ENCODE measurements at places on chromosomes 6 and 20.

GRCh38 chr6:36266913-36267644 lies 2.8 kb upstream of the PNPLA1 start:
- no peak for DNase-seq

GRCh38 chr20:33732166-33732970 lies 572 bp downstream of the ZNF341 start:
- peak; percentile 96 for DNase-seq

GRCh38 chr6:42363926-42364849 lies 87.5 kb downstream of the TRERF1 start:
- no peak for DNase-seq

DNA sequence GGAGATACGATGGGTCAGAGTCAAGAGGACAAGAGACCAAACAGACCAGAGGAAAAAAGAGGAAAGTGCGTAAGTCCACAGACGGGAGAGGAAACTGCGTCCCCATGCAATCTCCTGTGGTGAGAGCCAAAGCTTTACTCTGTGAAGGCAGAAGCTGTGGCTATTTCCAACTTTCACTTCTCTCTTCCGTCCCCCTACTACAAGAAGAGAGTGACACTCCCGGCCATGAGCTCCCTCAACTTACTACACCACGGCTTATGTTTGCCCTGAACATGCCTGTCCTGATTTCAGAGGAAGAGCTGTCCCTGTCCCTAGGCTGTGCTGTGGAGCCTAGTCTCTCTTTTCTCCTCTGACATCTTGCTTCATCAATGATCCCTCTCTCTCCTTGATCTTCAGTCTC lies 11.5 kb upstream of the SSR1 start:
- DNase-seq, result no peak

GRCh38 chr6:33075568-33076405 lies at the start of gene HLA-DPB1:
HLA-DPB1 (plus strand) TSS chr6:33075990; CDS start chr6:33076042, 52 bp downstream.
- DNase-seq, result no peak

- no peak for DNase-seq
Measured at GRCh38 chr6:44660561-44661220, 273.2 kb downstream of the CDC5L start.

- DNase-seq, result no peak
Measured at GRCh38 chr6:125843593-125843992, 52.8 kb downstream of the NCOA7 start.

GRCh38 chr6:129767776-129768485 lies 58.0 kb upstream of the ARHGAP18 start:
- DNase-seq, result no peak

DNA sequence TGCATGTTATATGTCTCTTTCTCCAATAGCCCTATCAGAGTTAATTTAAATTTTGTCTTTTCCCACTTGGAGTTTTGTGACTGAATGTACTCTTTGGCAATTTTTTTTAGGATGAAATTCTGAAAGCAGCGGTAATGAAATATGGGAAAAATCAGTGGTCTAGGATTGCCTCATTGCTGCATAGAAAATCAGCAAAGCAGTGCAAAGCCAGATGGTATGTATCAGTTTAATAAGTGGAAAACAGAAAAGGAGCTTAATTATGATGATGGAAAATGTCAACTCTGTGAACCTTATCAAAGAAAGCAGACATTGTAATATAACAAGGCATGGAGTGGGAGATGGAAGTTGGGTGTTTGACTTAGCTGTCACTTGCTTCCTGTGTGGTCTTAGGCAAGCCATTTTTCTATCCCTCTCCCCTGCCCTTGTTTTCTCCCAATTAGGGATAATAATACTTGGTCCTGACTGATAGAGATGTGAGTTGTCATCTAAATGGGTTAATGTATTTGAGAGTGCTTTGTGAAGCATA lies 2.7 kb downstream of the CDC5L start:
- DNase-seq, result no peak

DNA sequence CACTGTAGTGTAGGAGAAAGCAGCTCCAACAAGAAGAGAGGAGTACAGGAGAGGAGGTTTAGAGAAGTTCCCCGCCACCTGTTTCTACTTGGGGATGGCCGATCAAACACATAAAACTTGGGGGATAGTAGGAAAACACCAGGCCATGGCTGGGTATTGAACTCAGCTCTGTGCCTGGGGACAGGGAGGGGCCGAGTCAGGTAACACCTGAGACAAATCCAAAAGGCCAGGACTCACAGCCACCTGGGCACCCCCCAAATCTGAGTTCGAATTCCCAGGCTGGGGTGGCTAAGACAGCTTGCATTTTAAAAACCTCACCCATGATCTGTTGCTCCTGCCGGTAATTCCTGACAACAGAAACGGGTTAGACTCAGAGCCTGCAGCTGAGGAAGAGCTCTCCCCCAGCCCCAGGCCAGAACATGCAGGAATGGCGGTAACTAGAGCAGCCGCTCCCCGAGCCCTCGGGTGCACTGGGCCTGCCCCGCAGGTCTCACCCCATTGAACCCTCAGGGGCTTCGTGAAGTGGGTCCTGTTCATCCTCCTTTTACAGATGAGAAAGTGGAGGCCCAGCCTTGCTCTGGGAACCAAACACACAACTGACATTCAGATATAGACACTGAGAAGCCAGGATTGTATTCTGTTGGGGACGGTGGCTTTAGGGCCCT lies 61.0 kb downstream of the TCP11 start:
- DNase-seq, result no peak

- no peak for DNase-seq
Measured at GRCh38 chr6:82711105-82711827, 347.6 kb downstream of the TPBG start.

- no peak for DNase-seq
Measured at GRCh38 chr6:40411881-40412280, 175.3 kb downstream of the LRFN2 start.

- peak; percentile 76 for DNase-seq
Measured at GRCh38 chr20:458776-459175, 3.6 kb downstream of the TBC1D20 start.

GRCh38 chr20:41510224-41510623 lies 108.0 kb downstream of the CHD6 start:
- DNase-seq, result no peak

- DNase-seq, result no peak
Measured at GRCh38 chr6:46016063-46016608, 476 bp upstream of the CLIC5 start.

DNA sequence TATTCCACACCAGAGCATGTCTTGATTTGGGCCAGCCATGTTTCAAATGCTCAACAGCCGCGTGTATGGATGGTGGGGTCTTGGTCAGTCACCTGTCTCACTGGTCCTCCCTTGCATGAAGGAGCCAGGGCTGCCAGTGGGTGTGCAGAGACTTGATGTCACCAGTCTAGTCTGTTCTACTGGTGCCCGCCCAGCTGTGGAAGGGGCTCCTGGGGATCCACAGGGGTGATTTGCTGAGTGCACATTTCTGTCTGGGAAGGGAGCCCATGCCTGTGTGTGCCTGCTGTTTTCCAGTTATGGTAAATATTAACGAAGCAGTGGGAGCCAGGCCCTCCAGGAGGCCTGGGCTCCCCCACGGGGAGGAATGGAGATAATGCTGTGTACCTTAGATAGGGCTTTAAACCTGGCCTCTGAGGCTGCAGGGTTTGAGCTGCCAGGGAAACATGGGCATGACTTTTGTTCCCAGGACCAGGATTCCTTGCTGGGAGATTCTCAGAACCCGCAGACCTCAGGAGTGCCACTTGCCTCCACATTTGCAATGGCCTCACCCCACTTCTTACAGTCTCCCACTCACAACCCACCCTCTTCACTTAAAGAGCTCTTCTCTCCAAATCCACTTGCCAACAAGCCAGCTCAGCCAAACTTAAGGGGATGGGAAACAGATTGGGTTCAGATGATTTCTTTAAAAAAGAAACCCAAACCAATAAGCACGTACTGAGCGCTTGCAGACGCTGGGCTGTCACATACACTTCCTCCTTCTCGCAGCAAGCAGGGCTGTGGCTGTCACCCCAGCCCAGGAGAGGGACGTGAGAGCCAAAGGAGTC lies 54.1 kb downstream of the VEGFA start:
- DNase-seq, result no peak

DNA sequence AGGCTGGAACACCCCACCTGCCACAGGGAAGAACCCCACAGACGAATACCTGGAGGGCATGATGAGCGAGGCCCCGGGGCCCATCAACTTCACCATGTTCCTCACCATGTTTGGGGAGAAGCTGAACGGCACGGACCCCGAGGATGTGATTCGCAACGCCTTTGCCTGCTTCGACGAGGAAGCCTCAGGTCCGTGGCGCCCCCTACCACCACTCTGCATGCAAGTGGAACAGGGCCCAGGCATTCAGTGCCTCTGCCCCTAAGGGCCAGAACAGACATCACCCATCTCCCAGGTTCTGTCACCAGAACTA lies 6.6 kb downstream of the MYL9 start:
- no peak for DNase-seq

DNA sequence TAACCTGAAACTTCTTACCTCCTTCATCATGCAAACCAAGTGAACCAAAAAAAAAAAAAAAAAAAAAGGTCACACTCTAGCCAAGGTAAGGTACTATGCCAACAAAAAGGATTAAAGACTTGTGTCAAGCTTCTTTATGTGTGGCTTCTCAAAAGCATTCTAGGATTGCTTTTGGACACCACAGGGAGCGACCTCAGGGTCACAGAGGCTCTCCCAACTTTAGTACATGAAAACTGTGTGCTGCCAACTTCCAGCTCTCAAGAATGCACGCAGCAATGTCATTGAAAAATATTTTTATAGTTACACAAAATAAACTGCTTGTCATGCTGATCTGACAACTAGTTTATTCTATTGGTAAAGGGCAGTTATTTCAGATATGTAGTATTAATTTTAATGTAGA lies 243.8 kb downstream of the PLCB1 start:
- no peak for DNase-seq

GRCh38 chr6:17771609-17772008 lies 64.9 kb upstream of the NUP153 start:
- no peak for DNase-seq

DNA sequence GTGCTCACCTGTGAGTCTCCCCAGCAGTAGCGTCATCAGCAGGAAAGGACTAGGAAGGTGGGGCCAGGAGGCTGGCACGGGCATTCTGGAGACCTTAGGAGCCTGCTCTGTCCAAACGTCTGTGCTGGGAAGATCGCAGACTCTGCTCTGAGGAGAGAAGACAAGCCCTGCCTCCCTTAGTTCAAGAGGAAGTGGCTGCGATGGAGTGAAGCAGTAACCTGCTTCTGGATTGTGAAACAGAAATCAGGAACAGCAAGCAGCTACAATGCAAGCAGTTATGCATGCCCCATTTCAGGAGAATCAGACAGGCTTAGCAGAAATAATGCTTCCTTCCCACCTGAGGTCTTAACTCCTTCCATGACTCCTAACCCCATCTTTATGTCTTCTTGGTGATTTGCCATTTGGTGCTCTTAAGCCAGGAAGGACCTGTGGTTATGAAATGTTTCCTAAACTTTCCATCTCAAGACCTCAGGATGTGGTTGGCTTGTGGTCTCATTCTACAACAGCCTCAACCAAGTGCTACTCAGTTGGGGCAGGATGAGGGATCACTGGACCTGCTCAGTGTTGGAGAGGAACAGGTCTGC lies at the start of gene SIRPB1:
TSS of gene SIRPB1 (minus strand) at position 149 of the 584 bp plus-strand sequence. CDS start at position 84, 65 bp downstream.
- no peak for DNase-seq

DNA sequence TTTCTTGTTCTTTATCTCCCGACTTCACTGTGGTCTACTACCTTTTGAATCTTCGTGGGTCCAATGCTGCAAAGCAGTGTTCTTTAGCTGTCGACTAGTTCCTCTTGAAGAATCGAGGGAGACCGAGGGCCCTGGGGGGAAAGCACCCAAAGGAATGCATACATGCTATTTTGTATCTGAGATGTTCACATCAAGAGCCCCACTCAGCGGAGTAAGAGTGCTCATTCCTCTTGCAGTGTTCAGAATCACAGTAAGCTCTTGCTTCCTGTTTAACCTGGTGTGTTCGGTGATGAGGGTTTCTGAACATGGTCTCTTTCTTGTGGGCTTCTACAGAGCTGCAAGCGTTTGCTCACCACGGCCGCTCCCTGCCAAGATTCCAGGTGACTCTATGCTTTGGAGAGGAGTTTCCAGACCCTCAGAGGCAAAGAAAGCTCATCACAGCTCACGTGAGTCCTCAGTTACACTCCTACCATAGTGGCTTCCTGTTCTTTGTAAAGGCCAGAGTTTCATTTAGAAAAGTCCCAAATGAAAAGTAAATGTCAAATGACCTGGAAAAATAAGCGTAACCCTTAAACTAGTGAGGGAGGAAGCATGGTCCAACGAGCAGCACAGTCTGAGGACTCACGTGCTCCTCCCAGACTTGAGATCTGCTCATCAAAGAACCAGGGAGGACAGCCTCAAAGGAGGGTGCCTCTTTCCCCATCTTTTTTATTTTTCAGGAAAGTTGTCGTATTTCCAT lies 13.3 kb downstream of the IRF4 start:
- no peak for DNase-seq

- DNase-seq, result no peak
Measured at GRCh38 chr6:121235386-121235785, 98.9 kb downstream of the TBC1D32 start.

GRCh38 chr6:9200712-9201111 lies 765.4 kb upstream of the SLC35B3 start:
- no peak for DNase-seq

- no peak for DNase-seq
Measured at GRCh38 chr6:139402876-139403386, 28.5 kb upstream of the CITED2 start.

- no peak for DNase-seq
Measured at GRCh38 chr6:17933716-17934115, 53.7 kb downstream of the KIF13A start.

GRCh38 chr20:14498772-14499171 lies 161.4 kb upstream of the FLRT3 start:
- DNase-seq, result peak; percentile 89

DNA sequence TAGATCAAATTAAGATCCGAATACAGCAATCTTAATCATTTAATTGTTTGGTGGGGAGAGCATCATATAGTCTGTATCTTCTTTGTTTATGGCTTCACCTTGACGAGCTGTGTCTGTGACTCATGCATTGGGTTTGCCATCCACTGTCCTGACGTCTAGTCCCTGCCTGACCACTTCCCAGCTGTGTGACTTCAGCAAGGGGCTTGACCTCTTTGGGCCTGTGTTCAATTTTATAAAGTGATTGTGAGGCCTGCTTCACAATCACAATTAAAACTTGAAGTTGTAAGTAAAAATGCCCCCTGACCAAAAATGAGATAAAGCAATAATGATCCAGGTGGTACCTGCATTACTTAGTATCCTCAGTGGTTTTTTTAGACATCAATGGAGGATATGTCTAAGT lies 209.2 kb downstream of the ZNF217 start:
- DNase-seq, result no peak

GRCh38 chr6:73664701-73665100 lies 10.9 kb upstream of the SLC17A5 start:
- no peak for DNase-seq

DNA sequence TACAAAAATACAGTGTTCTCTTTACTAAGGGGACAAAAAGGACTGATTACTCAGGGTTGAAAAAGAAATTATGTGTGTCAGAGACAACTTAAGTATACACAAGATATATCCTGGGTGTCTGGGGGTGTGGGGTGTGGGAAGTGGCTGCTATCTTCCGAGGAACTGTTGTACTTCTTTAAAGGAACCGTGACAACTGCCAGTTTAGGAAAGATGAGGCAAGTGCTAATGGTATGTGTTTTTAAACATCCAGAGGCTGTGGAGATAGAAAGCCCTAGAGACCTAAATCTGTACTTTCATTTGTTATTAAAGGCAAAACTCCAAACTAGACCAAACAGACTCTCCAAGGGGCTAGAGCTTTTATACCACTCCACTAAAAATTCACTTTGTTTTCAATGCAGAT lies 95.6 kb downstream of the SNAP25 start:
- DNase-seq, result no peak
